ENCODE measurements at places on chromosomes 16 and 17. TPM values are rescaled to one million over a fixed set of nuclear protein-coding genes. Genes with fewer than 3 reads are reported as not detected.
A peak's percentile ranks its signal among the peaks of the same experiment; 100 is the strongest.

Gene TRAP1
- 164 TPM for polyA plus RNA-seq

Gene RPS15A
- polyA plus RNA-seq, result 547 TPM

Gene FOXC2
- polyA plus RNA-seq, result 3.7 TPM

Gene STH
- polyA plus RNA-seq, result not detected

Gene PERCC1
- polyA plus RNA-seq, result not detected

Gene APOBR
- polyA plus RNA-seq, result not detected

Gene BICDL2
- polyA plus RNA-seq, result not detected

Gene LGALS9B
- not detected for polyA plus RNA-seq

Gene TMEM238L
- polyA plus RNA-seq, result not detected

DNA sequence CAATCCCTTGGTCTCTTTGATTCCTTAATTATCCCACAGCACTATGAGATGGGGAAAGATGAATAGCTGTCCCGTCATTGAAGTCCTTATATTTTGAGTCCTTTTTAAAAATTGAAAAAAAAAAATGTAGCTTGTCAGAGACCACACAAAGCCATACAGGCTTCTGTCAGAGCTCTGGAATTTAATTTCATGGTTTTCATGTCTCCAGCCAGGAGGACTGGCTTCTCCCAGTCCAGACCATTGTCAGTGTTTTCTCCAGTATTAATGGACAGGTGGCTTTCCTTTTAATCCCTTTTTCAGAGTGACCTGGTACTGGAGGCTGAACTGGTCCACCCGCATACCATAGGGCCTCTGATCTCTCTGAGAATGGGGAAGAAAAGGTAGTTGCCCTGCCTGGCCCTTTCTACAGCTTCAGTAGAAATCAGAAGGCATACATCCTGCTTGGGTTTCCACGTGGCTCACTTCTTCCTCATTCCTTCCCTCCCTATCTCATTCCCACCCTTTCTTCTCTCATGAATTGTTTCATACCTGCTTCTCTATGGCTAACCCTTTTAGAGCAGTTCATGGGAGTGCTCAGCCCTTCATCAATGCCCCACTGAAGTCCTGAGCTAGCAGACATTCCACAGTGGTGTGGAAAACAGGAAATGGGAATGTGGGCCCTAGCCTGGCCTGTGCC is 29.1 kb downstream of the TRIM16 start:
- DNase-seq, result peak; percentile 22

GRCh38 chr16:50578137-50578536 is 29.9 kb downstream of the NKD1 start:
- no peak for DNase-seq

DNA sequence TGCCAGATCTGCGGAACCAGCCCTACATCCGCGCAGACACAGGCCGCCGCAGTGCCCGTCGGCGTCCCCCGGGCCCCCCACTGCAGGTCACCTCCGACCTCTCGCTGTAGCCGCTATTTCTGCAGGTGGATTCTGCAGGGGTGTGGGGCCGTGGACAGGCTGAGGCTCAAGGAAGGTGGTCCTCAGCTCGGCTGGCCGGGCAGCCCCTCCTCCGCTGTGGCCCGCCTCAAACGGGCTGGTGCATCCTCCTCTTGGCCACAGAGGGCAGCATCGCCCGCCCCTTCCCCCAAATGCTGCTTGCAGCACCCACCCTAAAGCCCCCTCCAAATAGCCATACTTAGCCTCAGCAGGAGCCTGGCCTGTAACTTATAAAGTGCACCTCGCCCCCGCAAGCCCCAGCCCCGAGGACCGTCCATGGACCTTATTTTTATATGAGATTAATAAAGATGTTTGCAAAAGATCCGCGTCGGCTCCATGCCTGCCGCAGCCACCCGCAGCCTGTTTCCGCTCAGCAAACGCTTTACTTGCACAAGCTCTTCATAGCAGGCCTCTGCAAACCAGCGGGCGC is 14.9 kb downstream of the SPATA32 start:
- DNase-seq, result peak; percentile 71

DNA sequence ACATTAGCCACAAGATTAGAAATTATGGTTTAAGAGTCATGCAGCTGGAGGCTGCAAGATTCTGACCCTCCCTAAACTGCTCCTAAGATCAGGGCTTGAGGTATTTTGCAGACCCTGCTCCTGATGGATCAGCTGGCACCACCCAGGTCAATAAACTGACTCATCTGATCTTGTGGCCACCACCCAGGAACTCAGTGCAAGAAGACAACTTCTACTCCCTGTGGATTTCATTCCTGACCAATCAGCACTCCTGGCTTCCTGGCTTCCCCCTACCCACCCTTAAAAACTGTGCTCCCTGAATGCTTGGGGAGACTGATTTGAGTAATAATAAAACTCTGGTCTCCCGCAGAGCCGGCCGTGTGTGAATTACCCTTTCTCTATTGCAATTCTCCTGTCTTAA is 25.0 kb upstream of the MILR1 start:
- no peak for DNase-seq

GRCh38 chr16:3728424-3729160 is 11.3 kb upstream of the TRAP1 start:
- DNase-seq, result no peak

DNA sequence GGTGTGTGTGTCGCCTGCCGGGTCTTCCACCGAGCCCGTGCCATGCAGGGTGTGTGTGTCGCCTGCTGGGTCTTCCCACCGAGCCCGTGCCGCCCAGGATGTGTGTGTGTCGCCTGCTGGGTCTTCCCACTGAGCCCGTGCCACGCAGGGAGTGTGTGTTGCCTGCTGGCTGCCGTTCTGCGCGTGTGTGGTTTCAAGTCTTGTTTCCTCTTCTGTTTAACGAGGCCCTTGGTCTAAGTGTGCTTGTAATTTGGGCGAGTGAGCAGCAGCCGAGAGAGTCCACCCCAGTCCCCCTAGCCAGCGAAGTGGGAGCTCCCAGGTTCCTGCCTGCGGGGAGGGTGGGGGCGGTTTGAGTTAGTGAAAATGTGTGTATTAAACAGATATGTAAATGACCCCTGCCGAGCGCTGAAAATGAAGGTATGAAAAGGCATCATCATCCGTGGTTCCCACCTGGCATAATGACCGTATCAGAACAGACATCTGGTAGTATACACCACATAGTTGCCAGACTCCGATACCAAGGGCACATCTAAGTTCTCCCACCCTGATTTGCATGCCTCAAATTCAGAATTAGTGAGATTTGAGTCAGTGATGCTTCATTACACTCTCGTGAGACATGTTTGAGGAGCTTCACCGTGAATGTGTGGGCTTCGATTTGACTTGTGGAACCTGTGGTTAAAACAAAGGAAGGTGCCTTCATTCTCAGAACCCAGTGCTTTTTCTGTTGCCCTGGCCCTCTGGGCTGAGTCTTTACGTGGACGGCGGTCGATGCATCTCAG is 114.5 kb upstream of the CHMP6 start:
- no peak for DNase-seq

DNA sequence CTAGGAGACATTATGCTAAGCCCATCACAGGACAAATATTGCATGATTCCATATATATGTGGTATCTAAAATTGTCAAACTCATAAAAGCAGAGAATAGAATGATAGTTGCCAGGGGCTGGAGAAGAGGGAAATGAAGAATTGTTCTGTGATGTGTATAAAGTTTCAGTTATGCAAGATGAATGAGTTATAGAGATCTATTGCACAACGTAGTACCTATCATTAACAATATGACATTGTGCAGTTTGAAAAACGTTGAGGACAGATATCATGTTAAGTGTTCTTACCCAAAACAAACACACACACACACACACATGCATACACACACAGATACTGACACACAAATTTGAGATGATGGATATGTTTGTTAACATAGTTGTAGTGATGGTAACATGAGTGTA is 871.6 kb upstream of the GOT2 start:
- DNase-seq, result no peak

DNA sequence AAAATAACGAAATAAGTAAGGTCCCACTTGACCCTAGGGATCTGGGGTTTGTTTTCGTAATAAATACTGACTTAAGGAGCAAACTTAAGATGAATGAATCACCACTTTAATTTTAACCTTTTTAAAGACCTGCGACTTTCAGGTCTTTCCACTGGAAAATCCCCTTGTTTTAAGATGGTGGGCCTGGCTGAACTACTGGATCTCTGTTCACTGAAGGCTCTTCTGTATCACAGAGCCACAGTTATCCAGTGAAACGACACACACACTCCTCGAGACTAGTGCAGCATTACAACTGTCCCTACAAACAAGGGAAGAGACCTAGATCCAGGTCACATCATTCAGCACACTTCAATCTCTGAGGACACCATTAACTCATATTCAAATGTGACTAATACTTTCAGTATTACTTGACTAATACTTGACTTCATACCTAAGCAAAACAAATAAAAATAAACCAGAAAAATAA is 299.0 kb downstream of the CEP112 start:
- no peak for DNase-seq

GRCh38 chr17:44867841-44868240 is 20.2 kb downstream of the HIGD1B start:
- no peak for DNase-seq

DNA sequence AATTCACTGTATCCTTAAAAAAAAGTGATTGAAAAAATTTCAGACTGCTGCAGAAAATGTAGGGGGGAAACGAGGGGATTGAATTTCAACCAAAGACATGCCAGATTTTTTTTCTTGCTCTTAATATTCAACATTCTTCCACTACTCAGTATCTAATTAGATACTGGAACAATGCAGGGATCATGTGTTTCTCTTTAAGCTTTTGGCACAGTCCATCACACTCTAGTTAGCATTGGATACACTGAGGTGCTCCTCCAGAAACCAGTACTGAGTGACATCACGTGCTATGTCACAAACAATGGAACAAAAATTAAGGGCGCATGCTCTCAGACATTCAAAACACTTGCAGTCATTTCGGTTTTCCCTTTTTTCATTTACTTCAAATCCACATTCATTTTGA is 298.6 kb upstream of the PSMD7 start:
- DNase-seq, result no peak

GRCh38 chr16:86771506-86772460 is 193.4 kb downstream of the FOXL1 start:
- no peak for DNase-seq

DNA sequence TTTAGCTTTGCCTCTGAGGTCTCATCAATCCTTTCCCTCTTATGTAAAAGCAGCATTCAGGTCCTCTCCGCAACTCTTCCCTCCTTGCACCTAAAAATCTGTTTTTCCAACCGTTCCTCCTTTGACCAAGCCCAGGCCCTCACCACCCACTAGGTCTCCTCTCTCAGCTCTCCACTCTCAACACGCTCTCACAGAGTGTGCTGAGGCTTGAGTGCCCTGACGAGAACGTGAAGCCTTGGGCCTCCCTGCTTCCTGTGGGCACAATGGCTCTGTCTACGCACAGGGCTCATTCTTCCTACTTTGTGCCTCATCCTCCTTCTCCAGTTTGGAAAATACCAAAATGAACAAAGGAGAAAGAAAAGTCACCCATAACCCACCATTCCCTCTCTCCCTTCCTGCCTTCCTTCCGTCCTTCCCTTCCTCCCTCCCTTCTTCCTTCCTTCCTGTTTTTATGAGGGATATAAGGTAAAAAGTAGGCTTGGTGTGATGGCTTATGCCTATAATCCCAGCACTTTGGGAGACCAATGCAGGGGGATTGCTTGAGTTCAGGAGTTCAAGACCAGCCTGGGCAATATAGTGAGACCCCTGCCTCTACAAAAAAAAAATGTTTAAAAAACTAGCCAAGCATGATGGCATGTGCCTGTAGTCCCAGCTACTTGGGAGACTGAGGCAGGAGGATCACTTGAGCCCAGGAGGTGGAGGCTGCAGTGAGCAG is 31.3 kb upstream of the SLC39A11 start:
- no peak for DNase-seq

DNA sequence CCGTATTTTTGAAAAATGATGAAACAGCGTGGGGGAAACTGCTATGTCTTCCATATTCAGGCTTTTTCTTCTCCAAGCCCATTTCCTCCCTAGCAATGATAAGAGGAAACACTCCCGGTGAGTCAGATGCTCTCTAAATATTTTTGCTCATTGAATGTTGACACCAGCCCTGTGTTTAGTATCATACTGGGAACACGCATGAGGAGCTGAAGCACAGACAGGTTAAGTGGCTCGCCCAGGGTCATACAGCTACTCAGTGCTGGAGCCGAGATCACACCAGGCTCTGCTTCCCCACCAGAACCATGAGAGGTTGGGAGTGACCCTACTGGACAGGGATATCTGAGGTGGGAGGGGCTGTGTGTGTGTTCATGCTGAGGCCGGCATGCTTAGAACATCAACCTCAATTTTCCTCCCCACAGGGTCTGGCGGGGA is 37.8 kb upstream of the ADGRG1 start:
- DNase-seq, result no peak

- DNase-seq, result no peak
These were observed 124.7 kb downstream of the NPIPB5 start for GRCh38 chr16:22635357-22635761.

GRCh38 chr17:36870720-36870999 is 66.6 kb upstream of the LHX1 start:
- no peak for DNase-seq

GRCh38 chr17:7215652-7216180 is 3.9 kb downstream of the DLG4 start:
- no peak for DNase-seq

GRCh38 chr16:89506791-89507191 is 1.4 kb upstream of the SPG7 start:
- no peak for DNase-seq

DNA sequence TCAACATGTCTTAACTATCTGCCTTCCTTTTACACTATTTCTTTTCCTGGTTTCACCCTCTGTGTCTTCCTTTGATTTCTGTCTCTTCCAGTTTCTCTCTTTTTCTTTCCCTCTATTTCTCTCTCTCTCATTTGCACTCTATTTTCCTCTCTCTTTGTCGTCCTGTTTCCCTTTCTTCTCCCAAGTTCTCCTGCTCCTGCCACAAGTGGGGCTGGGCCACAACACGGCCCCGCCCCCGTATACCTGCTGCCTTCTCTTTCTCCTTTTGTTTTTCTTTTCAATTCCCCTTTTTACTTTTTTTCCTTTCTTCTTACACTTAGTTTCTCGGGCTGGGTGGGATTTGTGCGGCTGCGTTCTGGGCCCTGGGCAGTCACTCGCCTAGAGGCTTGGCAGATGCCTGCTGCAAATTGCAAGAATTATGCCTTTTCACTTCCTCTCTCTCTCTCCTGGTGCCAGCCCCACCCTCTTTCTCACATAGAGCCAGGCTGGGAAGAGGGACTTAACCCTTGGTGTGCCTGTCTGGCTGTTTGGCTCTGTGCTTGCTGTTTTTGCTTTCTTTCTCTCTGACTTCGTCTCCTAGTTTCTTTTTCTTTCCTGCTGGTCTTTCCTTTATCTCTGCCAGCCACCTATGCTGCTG is 2139.4 kb downstream of the TP53TG3F start:
- DNase-seq, result no peak

- DNase-seq, result no peak
These were observed 199.6 kb downstream of the SPECC1 start for GRCh38 chr17:20208717-20209116.

- no peak for DNase-seq
These were observed 83.0 kb upstream of the CIBAR2 start for GRCh38 chr16:85195271-85195647.

DNA sequence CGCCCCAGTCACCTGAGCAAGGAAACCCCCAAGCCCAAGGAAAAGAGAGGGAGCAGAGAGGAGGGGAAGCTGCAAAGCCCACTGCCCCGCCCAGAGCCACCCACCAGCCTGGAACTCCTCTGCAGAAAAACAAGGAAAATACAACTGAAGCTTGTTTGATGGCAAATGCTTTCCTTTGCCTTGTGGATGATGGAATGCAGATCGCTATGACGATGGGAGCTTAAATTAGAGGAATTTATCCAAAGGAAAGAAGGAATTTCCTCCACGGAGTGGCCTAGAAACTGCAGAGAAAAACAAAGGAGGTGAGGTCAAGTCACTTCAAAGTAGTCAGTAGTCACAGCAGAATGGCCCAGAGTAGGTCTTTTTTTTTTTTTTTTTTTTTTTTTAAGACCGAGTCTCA is 31.5 kb upstream of the ASGR2 start:
- no peak for DNase-seq

Measured in cardiac muscle cell (in vitro differentiated cells and primary cell).